Myocyte (in vitro differentiated cells): ENCODE measurements at places on chromosomes 12 and 14. TPM values are rescaled to one million over a fixed set of nuclear protein-coding genes. Genes with fewer than 3 reads are reported as not detected.

Gene DTX1
- 0.13 TPM in 1 of 2 replicates, not detected in the other for total RNA-seq

Gene CLEC14A
- 0.08 and 0.10 TPM in 2 replicates for total RNA-seq

Gene KRT83
- not detected in 2 replicates for total RNA-seq

Gene APOF
- not detected in 2 replicates for total RNA-seq

Gene PTPRB
- 2.0 and 2.3 TPM in 2 replicates for total RNA-seq

Gene FOXG1
- not detected in 2 replicates for total RNA-seq

Gene CD69
- total RNA-seq: not detected in 2 replicates

Gene RHOJ
- total RNA-seq: not detected in 2 replicates

DNA sequence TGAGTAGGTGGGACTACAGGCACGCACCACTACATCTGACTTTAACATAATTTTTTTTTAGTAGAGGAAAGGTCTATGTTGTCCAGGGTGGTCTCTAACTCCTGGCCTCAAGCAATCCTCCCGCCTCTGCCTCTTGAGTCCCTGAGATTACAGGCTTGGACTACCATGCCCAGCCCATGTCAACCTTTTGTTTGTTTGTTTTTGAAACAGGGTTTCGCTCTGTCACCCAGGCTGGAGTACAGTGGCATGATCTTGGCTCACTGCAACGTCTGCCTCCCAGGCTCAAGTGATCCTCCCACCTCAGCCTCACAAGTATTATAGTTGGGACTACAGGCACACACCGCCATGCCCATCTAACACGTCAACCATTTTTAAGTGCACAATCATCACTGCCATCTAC, 29.2 kb downstream of the PITPNM2 start:
- no peak for DNase-seq

- DNase-seq: no peak
These were observed 1.3 kb upstream of the MDM2 start for GRCh38 chr12:68806488-68807237.

DNA sequence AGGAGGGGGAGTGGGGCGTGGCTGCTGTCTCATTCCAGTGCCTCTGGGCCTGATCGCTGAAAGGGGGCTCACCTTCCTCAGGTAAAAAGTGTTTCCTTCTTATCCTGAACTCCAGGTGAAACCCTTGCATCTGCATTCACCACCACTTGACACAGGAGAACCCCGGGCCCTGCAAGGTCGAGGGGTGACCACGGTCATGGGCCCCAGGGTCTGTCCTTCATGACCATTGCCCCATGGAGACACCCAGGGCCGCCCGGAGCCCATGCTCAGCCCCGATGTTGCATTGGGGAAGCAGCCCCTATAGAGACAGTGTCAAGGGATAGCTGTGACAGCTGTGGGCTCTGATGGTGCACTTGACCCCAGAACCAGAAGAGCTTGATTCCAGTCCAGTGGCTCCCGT, 34.4 kb upstream of the DYNC1H1 start:
- DNase-seq: no peak

- DNase-seq: no peak
These were observed 25.5 kb upstream of the RASSF8 start for GRCh38 chr12:25932971-25933370.

GRCh38 chr14:61578745-61579144, 116.6 kb upstream of the HIF1A start:
- DNase-seq: no peak

DNA sequence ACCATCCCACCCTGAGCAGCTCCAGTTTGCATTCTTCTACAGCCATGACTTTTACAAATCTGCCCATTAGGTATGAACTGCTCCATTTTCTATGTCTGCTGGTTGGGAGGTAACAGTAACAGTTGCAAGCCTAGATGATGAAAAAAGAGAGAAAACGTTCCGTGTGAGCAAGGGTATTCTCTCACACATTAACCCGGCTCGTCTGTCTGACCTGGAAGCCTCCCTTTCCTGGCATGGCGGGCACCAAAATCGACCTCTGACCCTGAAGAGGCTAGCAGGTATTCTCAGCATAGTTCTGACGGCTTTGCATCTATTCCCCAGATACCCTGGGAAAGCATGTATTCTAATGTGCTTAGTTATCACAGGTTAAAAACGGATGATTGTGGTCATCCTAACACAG, 31.8 kb downstream of the APPL2 start:
- DNase-seq: no peak

GRCh38 chr12:124545508-124546418, 21.6 kb downstream of the NCOR2 start:
- no peak for DNase-seq

DNA sequence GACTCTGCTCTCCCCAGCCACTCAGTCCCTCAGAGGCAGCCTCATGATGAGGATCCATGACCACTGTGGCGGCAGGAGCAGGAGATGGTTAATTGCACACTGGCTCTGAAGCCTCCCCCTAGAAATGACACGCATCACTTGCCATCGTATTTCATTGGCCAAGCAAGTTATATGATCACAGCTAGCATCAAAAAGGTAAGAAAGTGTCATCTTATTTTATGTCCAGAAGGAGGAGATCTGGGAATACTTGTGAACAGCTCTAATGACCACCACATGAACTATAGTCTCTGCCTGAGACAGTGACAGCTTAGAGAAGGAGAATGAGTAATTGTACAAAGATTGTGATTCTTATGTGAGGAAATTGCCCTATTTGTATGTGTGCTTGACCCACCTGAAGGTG, 363.4 kb downstream of the NUAK1 start:
- no peak for DNase-seq
